ENCODE measurements at places on chromosomes 12 and 14.

GRCh38 chr14:100340423-100340813 is 17.3 kb downstream of the SLC25A47 start:
- DNase-seq: no peak

- no peak for DNase-seq
Observed at GRCh38 chr12:109804820-109805761, 28.1 kb downstream of the TRPV4 start.

DNA sequence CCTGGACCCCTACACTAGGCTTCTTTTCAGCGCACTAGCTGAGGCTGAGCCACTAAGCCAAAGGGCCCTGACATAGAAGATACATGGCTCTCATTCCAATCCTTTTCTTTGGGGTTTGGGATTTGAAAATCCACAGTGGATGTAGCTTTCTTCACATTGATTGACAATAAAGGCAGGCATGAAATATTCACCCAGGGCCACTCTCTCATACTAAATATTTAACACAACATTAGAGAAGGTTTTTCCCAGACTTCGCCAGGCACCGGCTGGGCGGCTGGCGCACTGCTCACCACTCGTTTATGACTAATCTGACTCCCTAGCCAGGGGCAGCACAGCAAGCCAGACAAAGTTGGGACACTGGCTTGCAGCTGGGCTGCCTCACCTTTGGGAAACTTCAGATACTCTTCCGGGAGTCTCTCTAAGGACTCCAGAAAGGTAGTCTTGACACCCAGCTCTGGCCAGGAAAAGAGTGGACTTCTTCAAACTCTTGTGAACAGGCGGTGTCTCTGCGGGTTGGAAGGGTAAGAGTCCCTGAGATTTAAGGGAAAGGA is 699 bp upstream of the HOXC11 start:
- DNase-seq: no peak

- DNase-seq: no peak
Observed at GRCh38 chr14:94054401-94054800, 26.6 kb downstream of the DDX24 start.

GRCh38 chr14:24417832-24418491 is 11.5 kb downstream of the CBLN3 start:
- DNase-seq: no peak

- DNase-seq: no peak
Observed at GRCh38 chr14:67817750-67818438, 1.5 kb upstream of the ZFYVE26 start.

GRCh38 chr14:77309131-77309530 is 11.6 kb downstream of the POMT2 start:
- no peak for DNase-seq

DNA sequence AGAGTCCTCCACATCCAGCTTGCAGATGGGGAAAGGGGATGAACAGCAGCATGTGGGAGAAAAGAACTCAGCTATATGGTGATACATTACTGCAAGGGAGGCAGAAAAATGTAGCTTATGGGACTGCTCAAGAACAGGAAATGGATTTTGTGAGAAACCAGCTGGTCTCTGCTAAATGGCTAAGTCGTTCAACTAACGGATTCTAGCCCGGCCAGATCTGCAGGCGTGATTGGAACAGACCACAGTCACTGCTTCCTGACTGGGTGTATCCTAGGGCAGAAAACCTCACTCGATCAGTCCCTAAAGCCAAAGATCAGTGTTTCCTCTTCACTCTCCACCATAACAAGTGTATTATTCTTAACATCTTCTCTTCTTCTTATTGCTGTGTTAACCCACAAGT is 8.1 kb upstream of the PTGDR start:
- DNase-seq: no peak

- no peak for DNase-seq
Observed at GRCh38 chr14:27090716-27091115, 492.9 kb upstream of the NOVA1 start.
